ENCODE measurements at places on chromosomes 7 and 10.

GRCh38 chr7:100692578-100692961, 1.5 kb downstream of the GIGYF1 start:
- no peak for DNase-seq

GRCh38 chr10:117532451-117533107, 10.0 kb upstream of the EMX2 start:
- DNase-seq, result no peak

- no peak for DNase-seq
These were observed 89.5 kb upstream of the FAM3C start for GRCh38 chr7:121485467-121486243.

- no peak for DNase-seq
These were observed 37.1 kb downstream of the SKIDA1 start for GRCh38 chr10:21488246-21488956.

- DNase-seq, result no peak
These were observed 108.8 kb upstream of the PCLO start for GRCh38 chr7:83271212-83272099.

- no peak for DNase-seq
These were observed 83.8 kb upstream of the TMEM168 start for GRCh38 chr7:112873831-112874553.

- DNase-seq, result no peak
These were observed 162.5 kb upstream of the CELF2 start for GRCh38 chr10:10855151-10855581.

DNA sequence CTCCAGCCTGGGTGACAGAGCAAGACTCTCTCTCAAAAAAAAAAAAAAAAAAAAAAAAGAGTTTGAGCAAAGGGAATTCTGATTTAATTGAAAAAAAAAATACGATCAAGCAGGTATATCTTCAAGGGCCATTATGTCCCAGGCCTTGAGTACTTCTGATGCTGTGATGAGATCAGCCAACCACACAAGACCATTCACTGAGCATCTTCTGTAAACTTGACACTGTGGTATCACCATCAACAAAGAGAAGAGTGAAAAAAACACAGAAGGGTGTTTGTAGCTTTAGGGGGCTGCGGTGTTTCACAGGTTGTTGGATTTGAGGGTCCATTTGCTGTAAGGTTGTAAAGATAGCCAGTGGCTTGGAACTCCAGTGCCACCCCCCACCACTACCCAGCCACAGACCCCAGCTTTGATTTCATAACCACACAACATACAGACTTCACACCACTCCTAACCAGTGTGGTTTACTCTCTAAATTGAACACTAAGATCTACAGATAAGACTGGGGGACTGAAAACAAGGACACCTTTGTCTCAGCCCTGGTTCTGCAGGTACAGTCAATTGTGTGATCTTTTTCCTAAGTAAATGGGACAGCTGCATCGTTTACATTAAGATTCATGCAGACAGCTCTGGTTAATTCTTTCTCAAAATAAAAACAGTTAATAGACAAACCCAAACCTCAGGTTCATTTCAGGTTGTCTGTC, 66.4 kb downstream of the CDC123 start:
- no peak for DNase-seq

DNA sequence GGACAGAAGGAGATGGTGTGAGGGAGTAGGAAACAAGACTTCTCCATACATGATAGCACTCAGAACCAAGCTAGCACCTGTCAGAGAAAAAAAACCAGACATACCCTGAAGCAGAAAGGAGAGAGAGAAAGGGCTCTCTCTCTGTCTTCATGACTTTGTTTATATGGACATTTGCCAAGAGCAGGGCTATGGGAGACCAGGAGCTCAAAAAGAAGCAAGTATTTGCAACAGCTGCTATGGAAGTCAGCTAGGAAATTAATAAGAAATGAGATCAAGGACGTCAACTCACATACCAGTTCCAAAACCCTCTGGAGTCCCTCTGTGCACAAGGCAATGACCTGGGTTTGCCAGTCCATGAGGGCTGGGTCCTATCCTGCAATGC, 111.6 kb downstream of the SGMS1 start:
- no peak for DNase-seq

DNA sequence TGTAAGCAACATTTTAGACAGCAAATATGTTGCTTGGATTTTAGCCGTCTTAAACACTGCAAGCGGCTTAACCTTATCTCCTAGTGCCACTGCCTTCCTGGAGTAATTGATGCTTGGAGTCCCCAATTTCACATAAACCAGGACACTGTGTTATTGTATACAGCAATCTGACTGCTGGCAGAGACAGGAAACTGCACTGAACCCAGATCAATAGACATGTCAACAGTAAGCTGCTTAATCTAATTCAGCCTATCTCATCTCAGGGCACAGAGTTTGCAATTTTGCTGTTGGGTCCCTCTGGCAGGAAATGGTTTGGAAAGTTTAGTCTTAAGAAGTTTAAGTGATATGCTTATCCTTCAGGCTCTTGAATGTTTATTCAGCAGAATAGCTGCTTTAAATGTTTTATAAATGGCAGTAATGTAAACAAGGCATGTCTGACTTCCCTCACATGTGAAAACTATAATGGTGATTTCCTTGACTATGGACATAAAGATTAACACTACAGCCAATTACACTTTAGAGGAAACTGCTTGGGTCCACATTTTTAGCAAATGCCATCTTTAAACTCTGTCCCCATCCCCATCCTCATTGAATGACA, 598.6 kb downstream of the PARD3 start:
- no peak for DNase-seq

DNA sequence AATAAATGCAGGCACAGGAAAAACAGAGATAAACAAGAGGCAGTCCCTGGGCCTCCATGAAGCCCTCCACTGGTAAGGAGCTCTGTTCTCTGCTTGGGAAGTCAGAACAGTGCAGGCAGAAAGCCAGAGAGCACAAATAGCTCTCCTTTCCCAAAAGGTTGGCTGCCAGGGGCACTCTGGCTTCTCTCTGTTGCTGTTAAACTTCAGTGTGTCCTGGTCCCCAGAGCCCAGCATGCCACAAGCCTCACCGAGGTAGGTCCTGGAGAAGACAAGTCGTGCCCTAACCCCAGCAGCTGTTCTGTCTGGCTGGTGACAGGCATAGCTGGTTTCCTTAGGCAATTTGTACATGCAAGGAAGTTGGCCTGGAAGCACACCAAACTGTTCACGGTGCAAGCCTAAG, 17.3 kb downstream of the SLC16A12 start:
- no peak for DNase-seq

DNA sequence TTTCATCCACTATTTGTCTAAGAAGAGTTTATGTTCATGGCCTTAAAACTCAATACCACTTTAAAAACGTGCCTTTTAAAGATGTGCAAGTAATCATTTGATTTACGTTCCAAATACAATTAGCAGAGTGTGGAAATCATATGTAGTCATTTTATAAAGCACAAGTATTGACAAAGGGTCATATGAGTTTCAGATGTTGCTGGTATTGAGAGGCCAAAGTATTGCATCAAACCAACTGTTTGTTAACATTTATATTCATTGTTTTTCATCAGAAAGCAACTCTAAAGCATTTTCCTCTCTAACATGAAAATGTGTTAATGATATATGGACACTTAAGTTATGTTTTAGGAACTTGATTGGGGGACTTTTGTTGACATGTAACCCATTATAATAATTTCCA, 11.5 kb upstream of the TSGA13 start:
- DNase-seq, result no peak

GRCh38 chr7:98439484-98439883, 38.6 kb upstream of the BAIAP2L1 start:
- DNase-seq, result no peak

DNA sequence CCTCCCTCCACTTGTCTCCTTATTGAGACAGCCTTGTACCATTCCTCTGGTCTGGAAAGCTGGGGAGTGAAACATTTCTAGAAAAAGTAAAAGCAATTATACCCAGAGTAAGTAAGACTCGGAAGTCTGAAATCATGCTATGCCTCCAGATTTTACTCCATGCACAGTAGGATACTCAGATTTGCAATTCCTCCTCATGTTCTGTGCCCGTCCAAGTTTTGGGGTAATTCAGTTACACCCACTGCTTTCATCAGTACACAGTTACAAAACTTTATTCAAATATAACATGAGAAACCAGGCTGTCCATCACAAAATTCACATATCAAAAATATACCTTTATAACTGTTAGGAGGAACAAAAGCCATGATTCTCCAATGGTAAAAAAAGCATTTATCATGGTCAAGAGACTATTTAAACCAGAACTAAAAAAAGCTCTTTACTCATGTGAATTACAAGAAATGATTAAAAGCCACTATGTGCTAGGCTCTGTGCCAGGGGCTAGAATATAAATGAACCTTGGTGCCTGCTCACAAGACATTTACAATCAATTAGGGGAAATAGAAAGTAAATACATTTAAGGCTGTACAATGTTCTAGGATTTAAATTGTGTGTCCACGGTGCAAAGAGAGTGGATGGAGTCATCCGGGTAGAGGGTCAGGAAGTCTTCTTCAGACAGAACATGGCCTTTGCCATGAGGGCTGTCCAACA, 320.2 kb downstream of the ELMO1 start:
- no peak for DNase-seq

- no peak for DNase-seq
These were observed 319.4 kb upstream of the GALNT17 start for GRCh38 chr7:70812511-70812910.

DNA sequence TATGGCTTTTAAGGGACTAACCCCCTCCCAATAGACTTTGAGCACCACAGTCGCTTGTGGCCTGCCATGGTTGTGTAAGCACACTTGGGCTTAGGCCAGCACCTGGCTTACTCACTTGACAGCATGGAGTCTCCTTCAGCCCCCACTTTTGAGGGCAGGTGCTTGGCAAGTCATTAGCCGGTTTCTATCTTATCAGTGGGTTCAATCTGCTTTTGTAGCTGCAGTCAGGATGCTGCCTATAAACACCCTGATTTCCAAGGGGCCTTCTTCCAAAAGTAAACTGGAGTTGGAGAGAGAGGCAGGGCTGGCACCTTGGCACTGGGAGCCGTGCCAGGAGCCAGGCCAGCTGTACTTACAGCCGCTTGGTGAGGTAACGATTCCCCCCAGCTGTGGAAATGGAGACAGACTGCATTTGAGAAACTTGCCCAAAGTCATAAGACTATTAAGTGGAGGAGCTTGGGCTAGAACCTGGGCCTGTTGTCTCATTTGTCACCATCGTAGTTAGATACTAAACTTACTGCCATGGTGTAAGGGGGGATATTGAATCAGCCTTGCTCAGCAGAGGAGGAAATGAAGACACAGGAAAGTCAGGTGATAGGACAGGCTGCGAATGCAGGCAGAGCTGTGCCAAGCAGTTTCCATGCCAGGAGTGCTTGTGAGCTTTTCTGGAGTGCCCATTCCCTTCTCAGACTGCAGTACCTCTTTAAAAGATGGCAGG, 92.2 kb upstream of the EFCAB10 start:
- no peak for DNase-seq

- no peak for DNase-seq
These were observed 8.4 kb upstream of the PGAM2 start for GRCh38 chr7:44073664-44074348.

DNA sequence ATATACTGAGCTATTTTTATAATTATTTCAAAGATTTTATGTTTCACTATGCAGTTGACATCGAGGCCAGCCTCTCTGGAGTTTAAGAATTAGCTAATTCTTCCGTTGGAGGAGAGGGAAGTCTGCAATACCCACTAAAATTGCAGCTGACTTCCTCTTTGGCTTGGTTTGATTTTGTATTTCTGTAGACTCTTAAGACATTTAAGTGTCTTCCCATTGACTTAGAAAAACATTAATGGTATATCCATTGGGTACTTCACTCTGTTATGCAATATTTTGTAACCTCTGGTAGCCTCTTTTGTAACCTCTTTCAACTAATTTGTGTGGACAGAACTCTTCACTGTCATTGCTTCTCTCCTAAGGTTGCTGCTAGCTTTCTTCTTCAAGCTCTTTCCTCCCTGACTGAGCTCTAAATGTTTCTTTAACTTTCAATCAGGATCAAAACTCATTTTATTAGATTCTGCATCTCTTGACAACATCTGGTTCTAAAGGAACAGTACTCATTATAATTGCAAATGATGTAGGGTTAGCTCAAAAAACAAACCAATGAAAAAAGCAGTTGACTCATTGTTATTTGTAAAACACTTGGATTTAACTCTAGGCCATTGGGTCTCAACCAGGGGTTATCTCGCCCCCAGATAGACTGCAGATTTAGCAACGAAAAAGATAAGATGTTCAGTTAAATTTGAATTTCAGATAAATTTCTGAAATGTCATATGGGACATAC, 1.7 kb upstream of the ANKRD22 start:
- DNase-seq, result no peak

DNA sequence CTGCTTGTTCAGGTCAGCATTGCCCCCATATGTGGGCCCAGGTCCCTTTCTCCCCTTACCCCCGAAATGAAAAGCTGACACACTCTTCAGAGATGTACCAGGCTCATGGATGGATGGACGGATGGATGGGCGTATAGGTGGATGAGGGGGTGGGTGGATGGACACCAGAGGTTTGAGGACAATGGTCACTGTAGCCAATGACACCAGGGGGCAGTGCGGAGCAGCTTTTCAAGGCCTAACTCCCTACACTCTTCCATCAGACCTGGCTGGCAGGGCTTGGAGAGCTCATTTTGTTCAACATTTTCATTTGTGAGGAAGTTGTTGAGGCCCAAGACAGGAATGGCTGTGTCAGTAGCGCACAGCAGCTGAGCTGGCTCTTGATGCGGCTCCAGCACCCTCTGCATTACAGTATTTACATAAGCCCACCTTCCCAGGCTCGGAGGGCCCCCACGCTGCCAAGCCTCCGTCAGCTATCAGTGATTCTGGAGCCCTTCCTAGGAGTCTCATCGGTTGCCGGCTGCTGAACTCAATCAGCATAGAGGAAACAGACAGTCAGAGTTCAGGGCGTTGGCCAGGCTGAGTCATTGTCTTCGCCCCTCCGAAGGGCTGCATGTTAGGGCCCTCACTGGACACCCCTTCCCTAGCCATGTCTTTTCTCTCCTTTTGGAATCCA, 11.6 kb upstream of the FFAR4 start:
- no peak for DNase-seq

- no peak for DNase-seq
These were observed 37.1 kb downstream of the MASTL start for GRCh38 chr10:27192284-27192683.

- DNase-seq, result no peak
These were observed 16.8 kb downstream of the DOCK1 start for GRCh38 chr10:126921974-126922525.

DNA sequence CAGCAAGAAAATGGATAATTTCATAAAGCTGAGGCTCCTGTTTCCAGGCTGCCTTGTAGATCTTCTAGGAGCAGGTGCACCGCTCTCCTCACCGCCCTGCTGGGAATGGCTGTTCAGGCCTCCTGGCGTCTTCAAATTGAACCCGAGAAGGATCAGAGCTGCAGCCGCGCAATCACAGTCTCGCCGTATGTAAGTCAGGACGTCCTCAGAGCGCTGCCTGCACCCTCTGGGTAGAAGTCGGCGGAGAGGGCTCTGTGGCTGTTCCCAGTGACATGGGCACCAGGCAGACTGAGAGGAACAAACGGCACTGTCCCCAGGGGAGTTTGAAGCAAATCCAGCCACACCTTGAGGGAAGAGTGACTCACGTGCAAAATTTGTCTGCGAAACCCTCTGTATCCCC, 476.9 kb downstream of the TCERG1L start:
- DNase-seq, result no peak

GRCh38 chr7:99579956-99580777, 17.9 kb upstream of the TMEM225B start:
- peak; percentile 45 for DNase-seq

GRCh38 chr10:110487411-110488331, 10.0 kb upstream of the DUSP5 start:
- DNase-seq, result no peak

- no peak for DNase-seq
These were observed 44.2 kb upstream of the LRRC4 start for GRCh38 chr7:128075242-128076095.

Measured in stimulated activated CD4-positive, alpha-beta T cell treated with anti-CD3 and anti-CD28 coated beads, TNF-alpha, amount 100 ng/mL, for 4 hours (primary cell).